SIG-M5 (cell line): ENCODE measurements at places on chromosomes 1 and 21.

GRCh38 chr1:16386454-16387113, 19.5 kb downstream of the SZRD1 start:
- DNase-seq, result no peak

GRCh38 chr1:30615076-30615795, 108.1 kb downstream of the MATN1 start:
- DNase-seq, result no peak

- no peak for DNase-seq
These were observed 1.1 kb upstream of the CSF1 start for GRCh38 chr1:109909561-109909960.

DNA sequence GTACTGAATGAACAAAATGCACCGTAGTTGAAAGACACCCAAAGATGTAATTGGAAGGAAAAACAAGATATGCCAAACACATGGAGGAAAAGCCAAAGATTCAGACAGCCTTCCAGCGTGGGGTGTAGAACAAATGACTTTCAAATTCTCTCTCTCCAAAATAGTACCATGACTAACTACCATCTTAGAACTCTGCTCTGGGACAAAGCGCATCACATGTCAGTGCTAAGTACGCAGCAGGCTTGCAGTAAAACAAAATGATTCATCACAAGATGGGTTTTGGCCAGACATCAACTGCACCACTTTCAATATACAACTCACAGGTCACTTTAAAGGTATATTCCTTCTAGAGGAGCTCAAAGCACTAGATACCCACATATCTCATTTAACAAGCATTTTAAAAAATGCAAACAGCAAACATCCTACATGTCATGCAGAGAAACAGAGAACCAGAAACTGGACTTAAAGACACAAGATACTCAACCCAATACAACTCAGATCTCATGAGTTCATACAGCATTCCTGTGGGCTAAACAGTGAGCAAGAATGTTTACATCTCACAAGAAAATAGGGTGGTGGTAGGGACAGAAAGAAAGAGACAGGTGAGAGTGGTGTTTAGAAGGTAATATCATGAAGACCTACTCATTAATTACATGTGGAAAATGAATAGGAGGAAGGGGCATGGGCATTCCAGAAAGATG, 75.7 kb downstream of the BCAR3 start:
- DNase-seq, result no peak

DNA sequence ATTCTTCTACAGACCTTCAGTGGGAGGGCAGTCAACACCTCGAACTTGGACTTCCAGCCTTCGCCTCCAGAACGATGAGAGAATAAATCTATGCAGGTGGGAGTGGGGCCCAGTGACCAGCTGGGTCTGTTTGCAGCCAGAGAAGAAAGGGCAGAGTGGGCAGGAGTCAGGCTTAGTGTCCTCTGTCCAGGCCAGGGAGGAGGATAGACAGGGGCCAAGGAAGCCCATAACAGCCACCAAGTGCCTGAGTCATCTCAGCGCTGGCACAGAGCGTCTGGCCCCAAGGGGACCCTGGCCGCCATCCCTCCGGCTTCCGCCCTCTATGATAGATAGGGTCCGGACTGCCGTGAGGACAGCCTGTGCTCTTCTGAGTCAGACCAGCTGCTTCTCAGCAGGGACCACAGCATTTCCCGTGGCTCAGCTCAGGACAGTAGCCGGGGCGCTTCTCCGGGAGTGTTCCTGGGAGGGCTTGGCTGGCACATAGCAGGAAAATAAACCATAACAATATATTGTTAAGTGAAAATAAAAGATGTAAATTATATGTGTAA, 133.1 kb upstream of the C1orf174 start:
- no peak for DNase-seq

GRCh38 chr1:35708441-35708921, 10.2 kb downstream of the C1orf216 start:
- DNase-seq, result no peak

DNA sequence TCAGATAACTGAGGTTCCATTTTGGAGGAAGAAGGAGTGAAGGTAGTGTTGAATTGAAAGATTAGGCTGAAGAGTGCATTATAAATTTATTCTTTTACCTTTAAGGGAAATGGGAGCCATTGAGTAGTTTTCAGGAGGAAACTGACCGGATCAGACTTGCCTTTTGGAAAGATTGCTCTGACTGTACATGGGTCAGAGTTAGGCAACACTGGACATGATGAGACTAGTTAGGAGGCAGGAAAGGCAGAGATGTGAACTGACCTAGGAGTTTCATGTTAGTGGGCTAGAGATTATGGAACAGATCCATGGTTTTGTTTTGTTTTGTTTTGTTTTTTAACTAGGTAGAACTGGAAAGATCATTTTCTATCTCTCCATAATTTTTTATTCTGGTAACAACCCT, 78.2 kb downstream of the SNX7 start:
- DNase-seq, result no peak

DNA sequence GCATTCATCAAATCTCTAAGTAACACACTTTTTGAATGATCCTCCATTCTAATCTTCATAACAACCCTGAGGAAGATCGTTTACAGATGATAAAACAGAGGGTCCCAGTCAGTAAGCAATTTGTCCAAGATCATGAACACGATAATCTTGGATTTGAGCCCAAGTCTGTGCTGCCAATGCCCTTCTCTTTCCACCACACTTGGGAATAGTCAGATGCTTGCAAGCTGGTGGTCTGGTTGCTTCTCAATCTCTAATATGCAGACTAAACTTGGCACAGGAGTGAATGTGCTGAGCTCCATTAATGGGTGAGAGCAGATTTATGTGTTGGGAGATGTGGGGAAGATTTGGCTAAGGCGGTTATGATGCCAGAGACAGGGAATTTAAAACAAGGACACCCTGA, 430.6 kb upstream of the DAB1 start:
- DNase-seq, result no peak

DNA sequence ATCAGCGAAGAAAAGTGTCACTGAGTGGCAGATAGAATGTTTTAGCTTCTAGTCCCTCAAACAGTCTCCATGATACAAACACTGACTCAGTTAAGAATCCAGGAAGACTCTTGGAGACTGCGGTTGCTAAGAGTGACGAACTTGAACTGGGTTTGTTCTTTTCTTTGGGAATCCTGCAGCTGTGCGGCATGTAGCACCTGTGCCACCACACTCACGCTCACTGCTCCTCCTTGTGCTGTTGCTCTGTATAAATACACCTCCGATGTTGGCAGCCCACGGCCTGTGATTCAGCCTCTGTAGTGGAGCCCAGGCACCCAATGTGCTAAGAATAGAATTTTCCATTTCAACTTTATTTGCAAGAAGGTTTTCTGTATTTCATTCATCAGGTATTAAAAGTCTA, 5.5 kb upstream of the PPIE start:
- DNase-seq, result no peak

- no peak for DNase-seq
These were observed 18.6 kb downstream of the NTPCR start for GRCh38 chr1:232968965-232969364.

- peak; percentile 33 for DNase-seq
These were observed 493 bp downstream of the DISC1 start for GRCh38 chr1:231626951-231627614.

DNA sequence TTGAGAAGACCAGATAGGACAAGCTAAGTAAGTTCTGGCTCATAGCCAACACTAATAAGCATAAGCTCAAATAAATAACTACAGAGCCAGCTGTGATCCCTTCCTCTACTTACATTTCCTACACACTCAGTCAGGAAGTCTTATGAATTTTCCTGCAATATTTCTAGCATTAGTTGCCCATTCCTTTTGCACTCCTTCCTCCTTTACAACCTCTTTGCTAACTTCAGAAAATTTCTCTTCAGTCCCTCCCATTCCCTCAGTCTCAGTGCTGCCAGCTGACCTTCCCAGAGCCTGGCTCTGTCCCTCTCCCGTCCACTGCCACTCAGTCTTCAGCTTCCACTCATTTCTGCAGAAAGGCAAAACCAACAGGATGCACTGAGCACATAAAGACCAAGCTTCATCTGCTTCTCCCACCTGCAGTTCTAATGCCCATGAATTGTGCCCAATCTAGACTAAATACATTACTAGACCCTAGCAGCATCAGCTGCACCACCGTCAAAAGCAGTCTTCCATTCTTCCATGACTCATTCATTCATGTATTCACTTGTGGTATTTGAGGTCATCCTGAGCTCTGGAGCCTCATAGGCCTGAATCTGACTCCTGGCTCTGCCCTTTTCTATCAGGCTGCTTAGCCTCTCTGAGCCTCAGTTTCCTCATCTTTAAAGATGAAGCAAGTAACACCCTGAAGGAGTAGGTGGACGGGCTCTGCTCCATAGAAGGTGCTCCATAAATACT, 54.6 kb upstream of the SIPA1L2 start:
- DNase-seq, result no peak

GRCh38 chr1:107590900-107591622, 373.9 kb downstream of the VAV3 start:
- no peak for DNase-seq

- no peak for DNase-seq
These were observed 41.4 kb downstream of the ZMYM1 start for GRCh38 chr1:35120458-35121133.

DNA sequence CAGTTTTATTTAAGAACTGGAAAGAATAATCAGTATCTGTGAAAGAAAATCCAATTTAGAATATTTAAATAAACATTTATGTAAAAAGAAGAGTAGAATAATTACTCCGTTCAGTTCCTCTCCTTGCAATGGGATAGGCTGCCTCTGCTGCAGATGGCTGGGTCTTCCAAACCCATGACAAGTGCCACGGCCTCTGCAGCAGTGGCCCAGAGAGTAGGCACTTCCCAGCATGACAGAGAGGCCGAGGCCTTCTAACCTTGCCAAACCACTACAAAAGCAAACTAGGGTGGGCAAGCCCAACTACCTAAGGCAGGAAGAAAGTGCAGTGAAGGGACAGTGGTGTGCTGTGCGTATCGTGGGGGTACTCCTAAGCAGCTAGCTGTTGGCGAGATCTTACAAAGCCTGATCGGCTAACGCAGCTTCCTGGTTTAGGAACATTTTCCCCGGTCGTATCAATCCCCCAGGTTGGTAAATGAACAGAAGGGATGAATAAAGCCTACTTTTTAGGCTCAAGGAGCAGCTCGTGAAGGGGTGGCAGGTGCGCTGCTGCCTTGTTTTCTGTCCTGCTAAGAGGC, 14.5 kb downstream of the ICMT start:
- no peak for DNase-seq

DNA sequence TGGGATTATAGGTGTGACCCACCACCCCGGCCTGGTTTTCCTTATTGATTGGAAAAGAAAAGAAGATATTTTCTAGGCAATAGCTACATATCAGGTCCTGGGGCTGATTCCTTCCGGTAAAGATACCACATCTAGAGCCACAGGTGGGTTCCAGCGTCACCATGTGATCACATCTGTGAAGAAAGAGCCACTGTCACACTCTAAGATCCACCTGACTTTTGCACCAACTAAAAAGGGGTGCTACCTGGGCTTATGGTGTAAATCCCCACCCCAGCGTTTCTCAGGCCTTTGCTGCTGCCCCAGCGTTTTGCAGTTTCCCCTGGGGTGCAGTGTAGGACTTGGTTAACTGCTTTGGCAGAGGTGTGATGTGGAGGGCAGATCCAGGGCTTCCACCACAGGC, 22.3 kb upstream of the PDE9A start:
- no peak for DNase-seq

- no peak for DNase-seq
These were observed 7.5 kb downstream of the CTPS1 start for GRCh38 chr1:40986956-40987355.

DNA sequence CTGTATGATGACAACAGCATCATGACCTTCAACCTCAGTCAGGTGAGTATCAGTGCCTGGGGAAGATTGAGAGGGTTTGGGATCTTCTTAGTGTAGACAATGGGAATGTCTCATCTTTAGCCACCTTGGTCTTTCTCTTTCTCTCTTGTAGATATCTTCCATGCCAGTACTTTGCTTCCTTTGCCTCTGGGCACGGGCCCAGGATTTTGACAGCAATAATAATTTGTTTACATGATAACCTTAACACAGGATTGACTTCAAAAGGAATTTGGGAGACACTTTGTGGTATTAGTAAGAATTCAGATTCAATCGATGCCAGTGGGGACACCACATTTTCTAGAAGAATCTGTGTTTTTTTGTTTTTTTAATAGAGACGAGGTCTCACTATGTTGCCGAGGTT, 12.1 kb upstream of the PIGV start:
- DNase-seq, result no peak
